ENCODE measurements at places on chromosomes 2 and 18.

DNA sequence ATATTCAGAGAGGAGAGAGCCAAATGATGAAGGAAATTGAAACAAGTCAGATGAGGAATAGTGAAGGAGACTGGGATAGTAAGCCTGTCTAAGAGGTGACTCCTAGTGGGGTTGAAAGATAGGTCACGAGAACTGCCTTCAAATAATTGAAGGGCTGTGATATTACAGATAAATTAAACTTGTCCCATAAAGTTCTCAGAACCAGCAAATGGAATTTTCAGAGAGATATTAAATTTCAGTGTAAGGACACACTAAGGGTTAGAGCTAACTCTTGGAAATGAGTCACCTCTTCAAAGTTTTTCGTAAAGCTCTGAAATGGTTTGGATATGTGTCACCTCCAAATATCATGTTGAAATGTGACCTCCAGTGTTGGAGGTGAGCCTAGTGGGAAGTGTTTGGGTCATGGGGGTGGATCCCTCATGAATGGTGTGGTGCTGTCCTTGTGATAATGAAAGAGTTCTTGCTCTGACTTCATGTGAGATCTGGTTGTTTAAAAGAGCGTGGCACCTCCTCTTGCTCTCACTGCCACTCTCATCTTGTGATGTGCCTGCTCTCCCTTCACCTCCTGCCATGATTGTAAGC, 87.3 kb downstream of the BABAM2 start:
- DNase-seq = no peak

- no peak for DNase-seq
These were observed 150.1 kb downstream of the WDSUB1 start for GRCh38 chr2:159136391-159136790.

DNA sequence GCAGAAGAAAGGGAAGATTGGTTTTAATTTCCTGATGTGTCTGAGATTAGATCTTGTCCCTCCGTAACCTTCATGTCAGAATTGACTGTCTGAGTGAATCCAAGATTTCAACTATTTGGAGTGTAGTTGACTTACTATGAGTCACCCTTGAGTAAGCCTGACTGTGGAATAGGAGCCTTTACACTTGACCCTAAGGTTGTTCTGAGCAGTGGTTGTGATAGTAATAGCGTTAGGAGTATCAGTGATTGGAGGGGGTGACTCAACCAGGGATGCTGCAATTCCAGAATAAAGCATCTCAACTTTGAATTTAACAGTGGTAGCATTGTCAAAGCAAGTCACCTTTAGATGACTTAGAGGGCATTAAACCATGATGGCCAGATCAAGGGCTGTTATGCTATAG, 979.5 kb upstream of the FAM98A start:
- no peak for DNase-seq

DNA sequence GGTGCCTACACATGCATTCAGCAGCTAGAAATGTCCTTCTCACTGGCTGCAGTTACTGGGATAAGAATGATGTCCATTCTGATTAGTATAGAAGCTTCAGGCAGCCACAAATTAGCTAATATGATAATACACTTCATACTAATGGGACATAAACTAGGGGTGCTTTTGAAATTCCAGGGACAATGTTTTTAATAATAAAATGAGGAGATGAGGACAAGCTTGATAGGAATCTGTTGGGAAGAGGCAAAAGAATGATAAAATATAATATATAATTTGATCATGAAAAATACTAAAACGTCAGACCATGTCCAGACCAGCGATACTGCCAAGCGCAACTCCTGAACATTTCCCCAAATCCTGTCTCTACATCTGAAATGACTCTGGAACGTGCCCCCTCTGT, 157.1 kb downstream of the RIT2 start:
- no peak for DNase-seq

- no peak for DNase-seq
These were observed 21.9 kb upstream of the CCDC141 start for GRCh38 chr2:179071810-179072355.

DNA sequence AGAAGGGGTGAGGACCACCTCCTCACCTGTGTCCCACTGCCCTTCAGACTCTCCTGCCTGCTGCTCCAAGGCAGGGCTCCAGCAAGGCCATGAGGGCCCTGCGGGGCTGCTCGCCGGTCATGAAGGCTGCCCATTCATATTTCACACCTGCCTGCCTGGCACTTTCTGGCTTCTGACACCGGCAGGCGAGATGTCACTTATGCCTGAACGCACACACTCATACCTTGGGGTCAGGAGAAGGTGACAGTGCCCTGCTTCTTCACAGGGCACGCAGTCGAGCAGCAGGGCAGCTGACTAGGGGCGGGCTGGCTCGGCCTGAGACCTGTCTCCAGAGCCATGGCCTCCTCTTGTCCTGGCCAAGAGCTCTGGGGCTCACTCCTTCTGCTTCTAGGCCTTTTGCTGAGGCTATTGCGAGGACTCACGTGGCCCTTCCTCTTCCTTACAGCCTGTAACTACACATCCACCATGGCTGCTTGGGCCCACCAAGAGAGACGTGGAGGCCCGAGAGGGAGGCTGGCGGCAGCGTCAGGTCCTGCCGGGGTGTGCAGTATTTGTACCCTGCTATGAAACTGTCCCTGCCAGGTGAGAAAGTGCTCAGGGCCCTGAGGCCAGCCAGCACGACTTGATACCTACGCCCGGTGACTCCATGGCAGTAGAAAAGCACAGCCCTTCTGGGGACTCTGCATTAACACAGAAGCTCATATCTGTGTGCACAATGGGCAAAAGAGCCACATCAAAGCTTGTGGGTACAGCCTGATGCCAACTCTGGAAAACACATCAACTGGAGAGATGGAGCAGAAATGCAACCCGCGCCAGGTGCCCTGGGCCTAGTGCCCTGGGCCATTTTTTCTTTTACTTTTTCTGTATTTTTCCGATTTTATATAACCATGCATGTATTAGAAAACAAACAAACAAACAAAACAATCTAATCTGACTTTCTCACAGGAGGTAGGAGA, 30.6 kb downstream of the HS6ST1 start:
- no peak for DNase-seq

GRCh38 chr2:214104219-214104618, 306.6 kb upstream of the VWC2L start:
- no peak for DNase-seq

GRCh38 chr2:33529771-33530481, 53.5 kb downstream of the RASGRP3 start:
- DNase-seq = no peak

GRCh38 chr2:176613323-176613987, 344.2 kb downstream of the MTX2 start:
- DNase-seq = peak; percentile 28

DNA sequence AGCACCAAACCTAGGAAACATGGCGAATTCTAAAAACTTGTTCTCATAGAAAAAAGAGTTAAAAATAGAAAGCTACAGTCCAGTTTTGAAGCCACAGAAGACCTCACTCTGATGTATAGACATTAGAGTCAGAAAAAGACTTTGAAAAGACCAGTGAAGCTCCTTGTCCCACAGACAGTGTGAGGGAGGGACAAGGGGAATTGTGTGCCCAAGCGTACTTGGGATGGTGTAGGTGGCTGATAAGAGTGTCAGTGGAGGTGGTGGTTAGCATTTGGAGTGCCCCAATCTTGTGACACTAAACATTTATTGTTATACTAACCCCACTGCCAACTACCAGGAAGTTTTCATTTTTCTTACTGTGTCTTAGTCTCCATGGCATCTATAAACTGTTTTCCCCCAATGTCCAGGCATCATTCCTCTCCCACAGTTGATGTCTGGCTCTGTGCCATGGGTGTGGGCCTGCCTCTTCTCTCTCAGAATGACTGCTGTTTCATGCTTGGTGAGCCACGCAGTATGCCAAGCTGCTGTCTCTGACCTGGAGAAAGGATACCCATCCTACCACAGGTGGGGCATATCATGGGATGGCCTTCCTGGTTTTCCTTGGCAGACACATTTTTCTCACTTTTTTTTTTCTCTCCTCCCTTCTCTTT, 161.4 kb downstream of the RPIA start:
- no peak for DNase-seq

DNA sequence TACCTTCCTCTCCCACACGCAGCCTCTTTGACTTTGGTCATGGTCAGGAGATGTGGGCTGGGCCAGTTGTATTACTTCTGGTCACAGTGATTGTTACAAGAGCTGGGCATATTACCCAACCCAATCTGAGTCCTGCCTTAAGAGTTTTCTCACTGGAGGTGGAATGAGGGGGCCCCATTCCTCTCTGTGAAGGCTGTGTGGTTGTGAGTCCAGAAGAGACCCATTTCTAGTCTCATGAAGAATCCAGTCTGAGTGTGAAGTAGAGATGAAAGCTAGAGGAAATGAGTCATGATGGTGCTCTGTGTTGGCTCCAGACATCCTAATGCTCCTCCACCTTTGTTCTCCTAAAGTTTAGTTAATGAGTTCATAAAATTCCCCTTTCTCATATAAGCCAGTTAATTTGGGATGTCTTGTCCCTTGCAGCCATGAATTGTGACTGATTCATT, 50.8 kb upstream of the RASGRP3 start:
- DNase-seq = no peak

- DNase-seq = no peak
These were observed 11.0 kb downstream of the PLA2R1 start for GRCh38 chr2:160051371-160051800.

- DNase-seq = no peak
These were observed 44.6 kb downstream of the IRS1 start for GRCh38 chr2:226754821-226755604.

GRCh38 chr2:138950486-138950885, 170.3 kb upstream of the NXPH2 start:
- no peak for DNase-seq

DNA sequence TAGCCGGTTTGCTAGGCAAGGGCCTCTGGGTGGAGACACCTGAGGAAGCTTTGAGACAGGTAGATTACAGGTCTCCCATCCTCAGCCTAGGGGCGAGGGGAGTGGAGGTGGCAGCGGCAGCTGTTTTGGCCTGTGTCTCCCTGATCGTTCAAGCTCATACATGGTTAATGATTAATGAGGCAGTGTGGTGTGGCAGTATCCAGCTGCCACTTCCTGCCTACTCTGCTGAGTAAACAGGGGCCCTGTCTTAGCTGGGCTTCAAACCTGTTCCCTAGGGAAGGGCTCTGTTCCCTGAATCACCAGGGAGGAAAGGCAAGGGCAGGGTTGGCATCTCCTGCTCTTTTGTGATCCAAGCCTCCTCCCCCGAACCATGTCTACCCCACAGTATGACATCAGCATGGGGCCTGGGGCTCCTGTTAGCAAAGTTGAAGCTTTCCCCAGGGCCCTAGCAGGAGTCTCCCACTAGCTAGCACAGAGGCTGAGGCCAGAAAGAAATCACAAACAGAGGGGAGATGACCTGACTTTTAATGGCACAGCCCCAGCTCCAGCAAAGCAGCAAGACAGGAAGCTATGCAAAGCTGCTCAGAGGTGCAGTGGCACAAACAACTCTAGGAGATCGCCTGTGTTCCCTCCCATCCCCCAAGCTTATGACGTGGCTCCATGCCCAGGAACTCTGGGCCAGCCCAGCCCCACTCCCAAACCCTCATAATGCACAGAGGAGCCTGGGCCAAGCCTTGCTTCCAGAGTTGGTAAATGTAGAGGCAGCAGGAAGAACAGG, 3.7 kb upstream of the TUBA4B start:
- peak; percentile 48 for DNase-seq

- peak; percentile 64 for DNase-seq
These were observed 63.4 kb downstream of the ZCCHC2 start for GRCh38 chr18:62586151-62586774.

- DNase-seq = no peak
These were observed 32.9 kb upstream of the RNF149 start for GRCh38 chr2:101341421-101341820.

DNA sequence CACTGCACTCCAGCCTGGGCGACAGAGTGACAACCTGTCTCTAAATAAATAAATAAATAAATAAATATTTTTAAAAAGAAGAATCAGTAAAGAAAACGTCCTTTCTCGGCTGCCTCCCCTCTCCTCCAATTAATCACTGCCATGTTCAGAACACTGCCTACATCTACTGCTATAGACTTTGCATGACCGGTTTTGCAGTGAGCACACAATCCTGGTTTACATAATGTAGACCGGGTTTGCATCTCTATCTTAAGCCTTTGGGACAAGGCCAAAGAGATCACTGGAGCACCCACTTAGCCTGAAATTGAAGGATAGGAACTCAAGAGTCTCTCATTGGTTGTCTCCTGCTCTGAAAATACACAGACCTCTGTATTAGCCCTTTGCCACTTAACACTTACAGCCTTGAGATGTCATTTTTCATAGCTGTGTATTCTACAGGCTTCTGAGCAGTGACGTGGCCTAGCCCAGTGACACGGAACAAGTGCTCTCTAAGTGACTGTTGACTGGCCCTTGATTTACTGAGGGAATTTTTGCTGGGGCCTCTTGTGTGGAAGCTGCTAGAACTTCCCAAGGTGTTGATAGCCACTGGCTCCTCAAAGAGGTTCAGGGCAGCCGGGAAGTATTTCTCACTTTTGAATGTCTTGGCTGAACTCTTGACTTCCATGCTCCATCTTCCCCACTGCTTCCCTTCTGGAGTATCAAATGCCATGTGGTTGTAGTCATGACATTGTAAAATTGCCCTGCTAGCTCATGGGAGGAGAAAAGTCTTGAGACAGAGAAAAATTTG, 45.3 kb upstream of the CCBE1 start:
- no peak for DNase-seq

DNA sequence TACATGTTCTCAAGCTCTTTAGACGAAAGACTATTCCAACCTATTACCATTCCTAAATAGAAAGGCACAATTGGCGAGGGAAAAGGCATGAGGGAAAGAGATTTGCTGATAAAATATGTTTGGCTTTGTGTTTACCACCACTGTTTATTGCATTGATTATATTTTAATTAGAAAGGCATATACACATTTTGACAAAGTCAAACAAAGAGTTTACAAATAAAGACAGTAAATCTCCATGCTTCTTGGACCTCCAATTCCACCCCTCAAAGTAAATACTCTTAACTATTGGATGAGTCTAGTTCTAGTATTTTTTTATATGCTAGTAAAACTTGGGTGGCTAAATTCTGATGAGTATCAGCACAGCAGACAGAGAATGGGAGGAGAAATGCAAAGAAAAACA, 521.4 kb downstream of the FBXO15 start:
- DNase-seq = no peak

GRCh38 chr18:38695559-38696280, 1130.1 kb upstream of the CELF4 start:
- DNase-seq = no peak

DNA sequence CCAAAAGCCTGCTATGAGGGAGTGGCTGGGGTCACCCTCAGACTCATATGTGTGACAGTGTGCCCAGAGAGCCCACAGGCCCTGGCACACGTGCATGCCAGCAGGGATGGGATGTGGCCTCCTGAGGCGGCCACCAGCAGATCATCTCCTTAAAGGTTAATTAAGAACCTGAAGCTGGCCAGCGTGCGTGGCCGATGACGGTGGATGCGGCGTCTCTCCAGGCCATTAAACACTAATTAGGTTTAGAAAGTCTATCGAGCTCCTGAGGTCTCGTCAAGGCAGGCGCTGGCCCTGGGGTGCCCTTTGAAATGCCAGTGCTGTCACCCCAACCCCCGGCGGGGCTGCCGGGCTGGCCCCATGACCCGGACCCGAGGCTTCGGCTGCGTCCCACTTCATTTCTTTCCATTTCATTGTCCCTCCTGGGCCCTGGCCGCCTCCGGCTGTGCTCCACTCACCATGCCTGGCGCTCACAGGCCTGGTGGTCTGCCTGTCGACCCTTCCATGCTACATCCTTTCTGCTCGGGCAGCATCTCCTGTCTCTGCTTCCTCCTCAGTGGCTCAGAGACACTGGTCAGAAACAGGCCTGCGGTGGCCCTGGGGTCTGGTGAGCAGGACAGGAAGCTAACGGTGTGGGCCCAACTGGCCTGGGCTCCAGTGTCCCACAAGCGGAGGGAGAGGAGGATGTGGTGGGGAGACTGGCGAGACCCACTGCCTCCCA, 228.9 kb downstream of the CELF4 start:
- no peak for DNase-seq

GRCh38 chr2:178730049-178730448, 77.2 kb downstream of the TTN start:
- no peak for DNase-seq

All from uterus (tissue), 4 donors.